ENCODE measurements at places on chromosomes 5 and 9.
A peak's percentile ranks its signal among the peaks of the same experiment; 100 is the strongest.

- DNase-seq: no peak
Observed at GRCh38 chr5:35253582-35253981, 23.3 kb upstream of the PRLR start.

GRCh38 chr5:176533894-176534611 lies 3.1 kb downstream of the RNF44 start:
- DNase-seq: no peak

GRCh38 chr9:88694625-88695024 lies 159.6 kb downstream of the NXNL2 start:
- no peak for DNase-seq

- DNase-seq: no peak
Observed at GRCh38 chr5:126219616-126220015, 203.6 kb upstream of the GRAMD2B start.

DNA sequence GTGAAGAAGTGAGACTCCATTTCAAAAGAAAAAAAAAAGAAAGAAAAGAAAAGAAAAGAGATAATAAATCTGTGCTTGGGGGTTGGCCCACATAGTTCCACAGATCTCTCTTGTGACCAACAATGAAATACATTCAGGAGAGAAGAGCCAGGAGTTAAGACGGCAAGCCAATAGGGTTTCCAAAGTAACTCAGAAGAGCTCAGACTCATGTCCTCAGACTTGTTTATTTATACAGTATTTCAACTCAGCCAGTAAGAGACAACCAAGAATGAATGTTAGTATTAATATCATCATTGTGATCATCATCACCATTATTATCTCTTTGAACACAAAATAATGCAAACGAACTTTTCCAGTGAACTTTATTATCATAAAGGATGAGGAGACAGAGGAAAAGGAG lies 140.2 kb downstream of the GLIS3 start:
- no peak for DNase-seq

DNA sequence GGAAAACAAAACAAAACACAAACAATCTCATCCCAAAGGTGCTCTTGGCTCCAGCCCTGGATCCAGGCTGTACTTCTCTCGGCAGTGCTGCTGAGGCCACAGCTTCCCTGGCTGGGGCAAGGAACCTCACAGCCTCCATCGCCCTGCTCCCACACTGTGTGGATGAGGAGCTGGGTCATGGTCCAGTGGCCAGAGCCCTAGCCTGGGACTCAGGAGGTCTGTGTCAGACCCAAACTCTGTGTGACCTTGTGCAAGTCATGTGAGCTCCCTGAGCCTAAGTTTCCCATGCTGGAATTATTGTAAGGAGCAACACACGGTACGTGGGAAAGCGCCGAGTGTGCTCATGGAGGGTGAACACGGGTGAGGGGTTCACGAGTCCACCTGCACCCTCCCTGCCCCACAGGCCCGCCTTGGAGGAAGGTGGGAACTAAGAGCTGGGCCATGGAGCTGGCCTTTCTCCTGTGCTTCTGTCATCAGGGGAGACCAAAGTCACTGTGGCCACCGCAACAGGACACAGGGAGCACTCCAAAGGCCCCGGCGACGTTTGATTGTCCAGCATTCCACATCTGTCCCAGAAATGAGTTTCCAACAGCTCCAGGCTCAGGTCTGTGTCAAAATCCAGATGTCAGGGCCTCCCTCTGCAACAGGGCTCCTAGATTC lies 26.2 kb upstream of the SMU1 start:
- no peak for DNase-seq

DNA sequence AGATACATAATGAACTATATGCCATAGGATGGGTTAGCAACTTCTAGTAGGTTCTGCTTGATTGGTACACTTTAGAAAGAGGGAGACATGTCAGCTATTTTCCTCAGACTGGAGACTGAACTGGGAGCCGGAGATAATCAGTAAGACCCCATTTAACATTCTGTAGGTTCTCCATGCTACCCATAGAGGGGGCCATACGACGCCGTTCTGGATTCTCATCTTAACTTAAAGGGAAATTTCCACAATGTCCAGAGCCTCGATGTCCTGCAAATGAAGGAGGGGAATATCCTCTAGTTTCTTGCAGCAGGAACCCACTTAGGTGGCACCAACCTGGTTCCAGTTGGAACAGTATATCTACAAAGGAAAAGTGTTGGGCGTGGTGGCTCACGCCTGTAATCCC lies 22.3 kb upstream of the NPM1 start:
- no peak for DNase-seq

GRCh38 chr5:173328844-173329490 lies 753 bp upstream of the STC2 start:
- DNase-seq: peak; percentile 69

DNA sequence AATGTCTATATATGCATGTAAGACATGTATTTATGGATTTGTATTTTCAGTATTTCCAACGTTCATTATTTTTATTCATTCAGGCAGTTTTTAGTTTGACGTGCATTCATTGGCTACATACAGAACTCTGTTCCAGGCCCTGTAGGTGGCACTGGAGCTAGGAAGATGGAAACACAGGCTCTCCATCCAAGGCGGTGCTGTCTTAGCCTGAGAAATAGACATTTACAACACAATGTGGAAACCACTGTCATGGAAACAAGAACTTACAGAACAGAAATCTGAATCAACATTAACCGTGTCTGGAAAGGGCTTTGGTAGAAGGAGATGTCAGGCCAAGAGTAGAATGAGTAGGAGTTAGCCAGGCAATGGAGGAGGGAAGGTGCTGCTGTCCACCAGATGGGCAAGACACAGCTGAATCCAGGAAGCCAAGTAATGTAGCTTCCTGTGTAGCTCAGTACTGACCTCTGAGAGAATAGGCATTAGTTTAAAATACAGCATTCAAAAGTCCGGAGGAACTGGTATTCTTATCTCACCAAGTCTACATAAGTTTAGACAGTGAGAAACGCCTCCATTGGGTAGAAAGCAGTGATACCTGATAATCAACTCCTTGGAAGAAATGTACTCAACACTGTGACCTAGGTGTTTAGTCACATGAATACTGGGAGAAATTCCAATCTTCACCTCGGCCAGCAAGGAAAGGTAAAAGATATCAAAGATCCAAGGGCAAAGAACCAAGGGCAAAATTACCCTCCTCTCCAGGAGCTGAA lies 388.6 kb upstream of the CDH6 start:
- DNase-seq: no peak

DNA sequence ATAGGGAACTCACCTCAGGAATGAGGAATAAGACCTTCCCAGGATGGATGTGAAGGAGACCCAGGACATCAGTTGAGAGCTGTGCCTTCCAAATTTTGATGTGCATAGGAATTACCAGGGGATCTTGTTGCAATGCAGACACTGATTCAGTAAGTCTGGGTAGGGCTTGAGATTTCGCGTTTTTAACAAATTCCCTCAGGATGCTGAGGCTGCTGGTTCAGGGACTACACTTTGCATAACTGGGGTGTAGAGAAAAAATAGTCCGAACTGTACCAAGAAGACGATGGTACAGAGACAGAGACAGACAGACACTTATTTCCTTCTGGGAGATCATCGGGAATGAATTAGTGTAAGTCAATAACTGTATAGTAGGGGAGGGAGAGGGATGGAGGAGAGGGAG lies 82.3 kb upstream of the FREM1 start:
- no peak for DNase-seq

DNA sequence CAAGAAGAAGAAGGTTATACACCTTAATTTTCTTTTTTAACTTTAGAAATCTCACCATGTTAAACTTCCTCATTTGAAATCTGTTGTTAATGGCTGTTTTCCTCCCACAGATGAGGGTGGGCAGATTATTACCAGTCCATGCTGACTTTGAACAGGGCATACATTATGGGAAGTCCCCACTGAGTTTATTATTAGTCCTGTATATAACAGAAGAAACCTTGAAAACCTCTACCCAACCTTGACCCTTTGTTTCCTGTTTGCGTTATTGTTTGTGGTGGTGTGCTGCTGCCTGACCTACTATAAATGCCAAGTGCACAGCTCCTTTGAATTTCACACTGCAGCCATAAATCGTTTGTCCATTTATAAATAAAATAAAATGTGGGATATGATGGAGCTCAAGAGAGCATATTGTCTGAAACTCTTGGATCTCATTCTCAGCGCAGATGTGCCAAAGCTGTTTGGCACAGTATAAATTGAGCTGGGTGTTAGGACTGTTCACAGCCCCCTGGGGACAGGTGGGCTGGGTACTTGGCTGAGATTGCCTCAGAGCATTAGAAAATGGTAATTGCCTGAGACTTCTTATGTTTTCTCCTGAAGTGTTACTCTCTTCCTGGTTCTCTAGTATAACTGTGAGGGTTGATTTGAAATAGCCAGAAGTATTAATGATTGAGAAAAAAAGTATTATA lies 139.6 kb downstream of the SPATA31D1 start:
- no peak for DNase-seq

DNA sequence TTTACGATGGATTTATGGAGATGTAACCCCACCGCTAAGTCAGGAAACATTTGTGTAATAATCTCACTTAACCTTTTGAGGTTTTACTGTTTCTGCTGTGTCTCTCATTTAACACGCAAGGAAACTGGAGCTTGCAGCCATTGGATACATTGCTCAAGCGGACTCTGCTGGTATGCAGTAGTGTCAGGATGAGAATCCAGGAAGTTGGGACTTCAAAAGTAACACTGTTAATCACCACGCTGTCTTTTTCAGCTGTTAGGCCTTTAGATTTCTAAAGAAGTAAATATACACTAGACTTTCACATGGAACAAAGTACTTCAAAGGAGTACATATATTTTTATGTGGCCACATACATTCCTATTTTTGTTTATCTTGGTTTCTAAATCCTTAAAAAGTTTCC lies 114.7 kb downstream of the LPAR1 start:
- DNase-seq: no peak

- DNase-seq: no peak
Observed at GRCh38 chr5:165286692-165287091, 1781.3 kb downstream of the MAT2B start.

DNA sequence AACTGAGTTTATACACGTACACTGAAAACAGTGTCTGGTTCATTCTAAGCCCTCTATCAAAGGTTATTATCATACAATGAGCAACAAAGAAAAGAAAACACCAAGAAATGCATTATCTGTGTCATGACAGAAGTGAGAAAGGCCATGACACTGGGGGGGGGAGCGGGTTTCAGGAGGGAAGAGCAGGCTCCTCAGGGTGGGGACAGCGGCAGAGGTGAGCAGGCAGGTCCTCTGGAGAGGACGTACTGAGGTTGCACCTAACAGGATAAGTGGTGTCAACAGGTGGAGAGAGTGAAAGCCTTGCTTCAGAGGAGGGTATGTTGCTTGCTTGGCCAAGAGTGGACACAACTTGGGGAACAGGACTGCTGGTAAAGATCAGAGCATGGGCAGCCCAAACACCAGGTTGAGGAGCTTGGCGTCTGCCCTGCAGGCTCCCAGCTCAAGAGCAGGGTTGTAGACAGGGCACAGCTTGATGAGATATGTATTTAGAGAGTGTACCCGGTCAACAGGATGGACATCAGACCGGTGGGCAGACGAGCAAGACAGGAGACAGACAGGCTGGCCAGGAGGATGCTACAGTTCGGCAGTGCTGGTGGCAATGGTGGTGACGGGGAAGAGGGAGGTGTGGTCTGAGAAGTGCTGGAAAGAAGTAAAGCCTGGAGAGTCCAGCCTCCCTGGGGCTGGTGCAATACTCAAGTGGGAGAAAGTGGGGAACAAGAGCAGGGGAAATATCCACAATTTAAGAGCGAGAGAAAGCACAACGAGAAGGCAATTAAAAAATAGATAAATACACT lies 10.3 kb downstream of the WHRN start:
- DNase-seq: no peak

DNA sequence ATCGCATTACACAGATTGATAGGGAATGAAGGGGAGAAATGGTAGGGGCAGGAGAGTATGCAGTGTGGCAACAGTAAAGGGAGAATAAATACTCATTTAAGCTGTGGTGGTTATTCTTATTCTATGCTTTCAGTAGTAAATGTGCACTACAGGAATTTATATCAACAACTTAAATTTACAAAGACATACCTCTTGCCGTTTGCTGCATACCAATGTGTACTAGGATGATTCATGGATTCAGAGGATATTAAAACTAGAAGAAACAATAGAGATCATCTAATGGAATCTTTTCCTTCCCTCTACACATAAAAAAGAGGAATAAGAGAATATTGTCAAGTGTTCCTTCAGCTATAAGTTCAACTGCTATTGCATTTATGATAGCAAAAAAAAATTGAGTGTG lies 103.3 kb upstream of the RASA1 start:
- no peak for DNase-seq

GRCh38 chr5:13412040-13412595 lies 532.4 kb downstream of the DNAH5 start:
- no peak for DNase-seq

GRCh38 chr9:69759021-69759420 lies 790 bp downstream of the PTAR1 start:
- DNase-seq: no peak

GRCh38 chr5:120152472-120152871 lies 311.6 kb upstream of the PRR16 start:
- no peak for DNase-seq

DNA sequence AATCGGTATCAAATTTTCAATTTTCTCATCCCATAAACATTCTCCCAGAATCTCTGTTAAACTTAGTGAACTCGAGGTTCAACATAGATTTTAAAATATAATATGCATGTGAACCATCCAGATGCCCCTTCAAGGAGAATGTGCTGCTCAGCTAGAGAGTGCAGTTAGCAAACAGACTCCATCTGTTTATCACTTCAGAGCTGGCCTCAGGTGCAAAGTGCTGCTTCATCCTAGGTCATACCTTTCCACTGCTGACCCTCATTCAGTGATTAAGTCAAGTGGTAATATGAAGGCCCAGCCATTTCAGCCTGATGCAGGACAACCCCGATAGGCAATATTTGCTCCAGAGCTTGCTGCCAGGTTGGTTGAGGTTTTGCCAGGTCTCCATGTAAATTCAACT lies 339.0 kb upstream of the POU5F2 start:
- no peak for DNase-seq

- DNase-seq: no peak
Observed at GRCh38 chr9:106799152-106799551, 63.8 kb upstream of the ZNF462 start.

- DNase-seq: peak; percentile 63
Observed at GRCh38 chr5:136769900-136770684, 404.7 kb upstream of the TRPC7 start.

DNA sequence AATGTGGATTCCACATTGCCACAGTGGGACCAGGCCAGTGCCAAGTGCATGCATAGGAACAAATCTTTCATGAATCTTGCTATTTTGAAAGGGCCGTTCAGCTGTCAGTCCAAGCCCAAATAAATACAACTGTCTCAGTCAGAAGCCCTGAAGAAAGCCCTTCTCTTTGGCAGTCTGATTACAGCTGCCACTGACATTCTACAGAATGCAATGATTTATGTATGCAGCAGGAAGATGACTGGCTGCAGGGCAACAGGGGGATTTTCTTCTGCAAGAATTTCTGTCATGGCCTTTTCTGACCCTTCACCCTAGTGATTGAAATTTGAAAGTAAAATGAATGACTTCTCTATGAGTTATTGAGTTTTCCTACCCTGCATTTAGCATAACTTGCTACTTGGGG lies 86.7 kb upstream of the FER start:
- no peak for DNase-seq
